OCI-LY7 (cell line): ENCODE measurements at places on chromosomes 6 and 20. TPM values are rescaled to one million over a fixed set of nuclear protein-coding genes. Genes with fewer than 3 reads are reported as not detected.

Gene BPIFA1
- total RNA-seq = not detected in 2 replicates

Gene TBX18
- not detected in 2 replicates for total RNA-seq

Gene IFT52
- 22.7 and 26.2 TPM in 2 replicates for total RNA-seq

Gene HLA-DRA
- total RNA-seq = 552 and 585 TPM in 2 replicates

Gene SPINT3
- total RNA-seq = not detected in 2 replicates

Gene SCRT2
- total RNA-seq = not detected in 2 replicates

Gene RIMS1
- not detected in 2 replicates for total RNA-seq

Gene PCSK2
- not detected in 2 replicates for total RNA-seq

Gene NFATC2
- total RNA-seq = 43.7 and 43.8 TPM in 2 replicates
